ENCODE measurements at places on chromosomes 5 and 9.

DNA sequence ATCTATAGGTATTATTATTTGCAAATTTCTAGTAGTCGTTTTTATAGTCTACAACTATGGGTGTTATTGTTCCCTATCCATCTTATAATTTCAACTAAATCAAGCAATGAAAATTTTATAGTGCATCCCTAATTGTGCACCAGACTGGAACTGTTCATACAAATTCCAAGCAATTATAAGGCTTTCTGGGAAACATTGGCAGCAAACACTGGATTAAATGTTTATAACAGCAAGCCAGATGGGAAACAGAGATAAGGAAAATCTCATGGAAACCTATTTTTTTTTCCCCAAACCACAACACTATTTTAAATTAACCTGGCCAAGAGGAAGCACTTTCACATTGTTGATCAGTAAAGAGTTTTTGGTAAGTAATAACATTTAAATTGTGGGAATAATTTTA lies 524.3 kb downstream of the RASEF start:
- DNase-seq: no peak

- DNase-seq: no peak
Measured at GRCh38 chr9:127225801-127226625, 38.6 kb upstream of the GARNL3 start.

DNA sequence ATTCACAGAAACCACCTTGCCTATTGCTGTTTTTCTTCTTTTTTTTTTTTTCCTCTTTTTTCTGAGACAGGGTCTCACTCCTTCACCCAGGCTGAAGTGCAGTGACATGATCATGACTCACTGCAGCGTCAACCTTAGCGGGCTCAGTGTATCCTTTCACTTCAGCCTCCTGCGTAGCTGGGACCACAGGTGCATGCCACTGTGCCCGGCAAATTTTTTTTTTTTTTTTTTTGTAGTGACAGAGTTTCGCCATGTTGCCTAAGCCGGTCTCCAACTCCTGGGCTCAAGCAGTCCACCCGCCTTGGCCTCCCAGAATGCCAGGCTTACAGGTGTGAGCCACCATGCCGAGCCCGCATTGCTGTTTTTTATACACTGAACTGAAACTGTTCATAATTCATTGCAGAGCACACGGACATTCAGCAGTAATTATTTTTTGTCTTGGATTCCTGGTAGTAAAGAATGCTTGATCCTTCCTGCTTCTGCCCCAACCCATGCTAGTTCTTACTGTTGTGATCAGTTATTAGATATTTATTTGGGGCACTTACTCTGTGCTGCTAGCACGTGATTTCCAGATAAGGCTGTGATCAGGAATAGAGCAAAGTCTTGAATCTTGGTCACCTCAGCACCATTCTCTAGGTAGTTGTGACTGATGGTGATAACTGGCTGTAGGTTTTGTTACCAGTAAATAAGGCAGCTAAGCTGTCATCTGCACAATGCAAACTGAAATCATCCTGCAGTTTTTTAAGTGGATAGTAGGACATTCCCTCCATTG lies 14.0 kb downstream of the MAP3K1 start:
- DNase-seq: no peak

GRCh38 chr9:1922026-1922425 lies 93.1 kb upstream of the SMARCA2 start:
- DNase-seq: no peak

DNA sequence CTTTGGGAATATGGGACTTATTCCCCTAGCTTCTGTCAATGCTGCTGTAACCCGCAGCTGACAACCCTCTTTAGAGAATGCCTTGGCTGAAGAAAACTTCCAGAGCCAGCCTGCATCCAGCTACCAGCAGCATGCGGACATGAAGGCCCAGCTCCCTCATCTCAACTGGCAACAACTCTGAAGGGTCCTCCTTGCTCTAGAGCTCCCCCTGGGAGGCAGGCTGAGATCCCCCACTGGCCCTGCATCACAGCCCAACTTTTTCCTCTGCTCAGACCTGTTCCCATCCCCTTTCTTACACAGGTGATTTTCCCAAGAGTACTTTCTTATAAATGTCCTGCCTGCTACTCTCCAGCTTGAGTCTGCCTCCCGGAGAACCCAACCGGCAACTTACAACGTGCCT lies 18.7 kb upstream of the WNT8A start:
- no peak for DNase-seq

DNA sequence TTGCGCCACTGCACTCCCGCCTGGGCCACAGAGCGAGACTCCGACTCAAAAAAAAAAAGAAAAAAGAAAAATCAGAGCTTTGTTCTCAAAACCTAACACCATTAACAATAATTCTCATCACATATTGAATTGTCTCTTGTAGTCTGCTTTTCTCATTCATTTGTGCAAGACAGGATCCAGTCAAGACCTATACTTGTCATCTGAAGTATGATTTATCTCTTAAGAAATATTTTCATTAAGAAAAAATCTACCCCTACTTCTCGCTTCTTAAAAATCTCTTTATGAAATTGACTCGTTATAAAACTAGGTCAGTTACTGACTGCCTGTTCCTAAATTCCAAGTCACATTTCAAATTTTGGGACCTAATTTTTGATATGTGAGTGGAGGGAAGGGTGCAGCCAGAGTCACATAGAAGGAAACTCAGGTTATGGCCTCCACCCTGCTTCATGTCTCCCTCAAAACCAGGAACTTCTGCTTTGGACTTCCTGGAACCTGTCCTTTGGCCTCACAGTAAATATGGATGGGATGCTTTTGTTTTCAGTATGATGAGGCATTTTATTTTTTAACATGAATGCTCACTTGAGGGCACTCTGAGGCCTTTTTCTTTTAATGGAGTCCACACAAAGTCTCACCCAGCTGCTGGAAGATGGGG lies 18.9 kb downstream of the ZNF169 start:
- DNase-seq: no peak

All from fibroblast of skin of back (primary cell).